ENCODE measurements at places on chromosomes 5 and 9.
A peak's percentile ranks its signal among the peaks of the same experiment; 100 is the strongest.

GRCh38 chr9:36276781-36277181, 18.5 kb upstream of the GNE start:
- no peak for DNase-seq

DNA sequence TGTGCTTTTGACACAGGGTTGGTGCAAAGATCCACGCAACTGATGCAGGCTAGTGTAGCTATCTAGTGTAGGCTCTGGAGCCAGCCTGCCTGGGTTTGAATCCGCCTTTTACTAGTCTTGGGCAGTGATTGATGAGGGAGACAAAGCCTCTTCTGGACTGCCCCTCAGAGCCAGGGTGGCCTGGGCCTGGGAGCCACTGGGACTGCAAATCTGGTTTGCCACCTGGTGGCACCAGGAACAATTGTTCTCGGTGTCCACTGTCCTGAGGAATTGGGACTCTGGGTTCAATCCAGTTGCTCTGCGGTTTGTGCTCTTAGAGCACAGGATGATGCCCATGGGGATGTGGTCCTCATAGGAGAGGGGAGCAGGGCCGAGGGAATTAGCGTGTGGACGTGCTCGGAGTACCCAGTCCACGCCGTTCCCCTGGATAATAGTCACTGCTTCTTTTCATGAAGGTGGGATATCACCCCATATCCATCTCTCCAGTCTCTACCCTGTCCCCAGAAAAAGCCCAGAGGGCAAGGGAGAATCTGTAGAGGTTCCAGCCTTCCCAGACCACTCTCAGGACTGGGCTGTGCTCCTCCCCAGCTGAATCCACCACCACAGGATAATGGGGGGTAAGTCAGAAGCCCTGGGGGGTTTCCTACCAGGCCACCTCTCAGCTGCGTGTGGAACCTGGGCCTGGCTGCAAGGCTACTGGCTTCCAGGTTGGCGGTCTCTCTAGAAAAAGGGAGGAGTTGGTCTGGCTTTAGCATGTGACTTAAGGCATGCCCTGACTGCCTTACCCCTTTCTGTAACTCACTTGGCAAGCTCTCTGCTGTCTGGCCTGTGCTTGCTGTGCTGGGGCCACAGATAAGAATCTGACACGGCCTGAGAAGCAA, 1.9 kb downstream of the B4GALT7 start:
- peak; percentile 59 for DNase-seq

DNA sequence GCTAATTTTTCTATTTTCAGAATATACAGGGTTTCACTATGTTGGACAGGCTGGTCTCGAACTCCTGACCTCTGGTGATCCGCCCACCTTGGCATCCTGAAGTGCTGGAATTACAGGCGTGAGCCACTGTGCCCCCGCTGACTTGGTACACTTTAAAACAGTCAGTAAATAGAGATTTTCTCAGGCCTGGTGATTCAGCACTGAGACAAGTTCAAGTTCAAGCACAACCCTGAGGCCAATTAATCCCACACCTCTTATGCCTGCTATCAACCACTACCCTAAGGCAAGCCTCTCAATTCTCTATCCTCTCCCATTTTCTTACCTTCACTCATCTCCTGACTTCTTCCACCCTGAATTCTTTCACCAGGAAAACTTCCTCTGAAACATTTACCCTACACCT, 18.9 kb downstream of the MUSK start:
- no peak for DNase-seq

- DNase-seq: no peak
These were observed 24.8 kb downstream of the PTPN3 start for GRCh38 chr9:109473329-109473728.

- DNase-seq: no peak
These were observed 114.7 kb upstream of the IL7R start for GRCh38 chr5:35741971-35742370.

DNA sequence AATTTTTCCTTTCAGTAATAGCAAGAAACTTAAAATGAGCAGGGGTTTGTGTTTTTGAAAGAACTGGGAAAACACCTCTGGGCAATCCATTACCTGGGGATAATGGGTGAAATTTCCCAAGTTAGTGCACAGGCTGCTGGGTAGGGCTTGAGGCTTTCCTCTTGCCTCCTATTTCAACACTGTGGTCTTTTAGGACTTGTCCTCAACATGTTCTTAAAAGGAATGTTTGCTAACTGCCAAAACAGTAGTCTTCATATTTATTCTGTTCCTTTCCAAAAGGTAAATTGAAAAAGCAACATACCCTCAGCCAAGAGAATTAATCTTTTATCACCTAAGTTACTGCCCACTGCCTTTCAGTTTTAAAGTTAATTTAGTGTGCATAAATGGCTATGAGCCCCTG, 158.3 kb upstream of the CCDC152 start:
- no peak for DNase-seq

GRCh38 chr5:35138232-35138631, 90.5 kb upstream of the AGXT2 start:
- DNase-seq: no peak

DNA sequence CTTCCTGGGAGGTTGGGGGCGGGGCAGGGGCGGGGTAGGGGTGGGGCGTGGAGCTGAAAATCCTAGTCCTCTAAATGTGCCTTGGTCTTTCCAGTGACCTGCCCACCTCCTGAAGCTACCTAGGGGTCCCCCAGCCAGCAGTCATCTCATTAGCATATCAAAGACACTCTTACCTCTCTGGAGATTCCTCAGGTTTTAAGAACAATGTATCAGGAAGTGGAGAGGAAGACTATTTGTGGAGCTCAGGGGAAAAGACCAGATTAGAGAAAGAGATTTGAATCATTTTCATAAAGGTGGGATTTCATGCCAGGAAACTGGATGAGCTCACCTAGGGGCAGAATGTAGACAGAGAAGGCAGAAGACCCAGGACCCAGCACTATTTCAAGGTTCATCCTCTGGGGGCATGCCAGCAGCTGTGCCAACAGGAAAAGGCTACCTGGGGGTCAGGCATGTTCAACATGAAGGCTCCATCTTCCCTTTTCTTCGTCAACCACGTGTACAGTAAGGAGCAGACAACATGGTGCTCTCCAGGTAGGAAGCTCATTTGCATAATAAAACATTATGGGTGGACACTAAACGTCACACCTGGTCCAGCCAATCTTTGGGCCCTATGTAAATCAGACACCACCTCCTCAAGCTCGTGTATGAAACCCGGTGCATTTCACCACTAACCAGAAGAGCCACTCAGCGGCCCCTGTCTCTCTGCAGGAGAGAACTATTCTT, 6.9 kb downstream of the GMCL2 start:
- DNase-seq: no peak

DNA sequence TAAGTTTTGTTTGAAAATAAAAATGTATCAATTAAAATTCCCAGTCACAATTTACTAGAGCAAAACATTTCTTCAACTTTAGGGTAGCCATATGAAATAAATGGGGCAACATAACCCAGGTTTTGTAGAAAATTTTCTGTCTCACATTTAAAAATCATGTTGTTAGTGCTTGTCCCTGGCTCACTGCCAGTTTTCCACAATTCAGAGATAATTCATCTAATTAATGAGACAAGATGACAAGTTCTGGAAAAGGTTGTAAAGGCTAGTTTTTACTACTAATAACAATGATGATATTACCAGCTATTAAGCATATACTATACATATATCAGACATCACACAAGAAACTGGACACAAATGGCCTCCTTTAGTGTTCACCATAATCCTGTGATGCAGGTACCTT, 45.9 kb downstream of the MEGF9 start:
- no peak for DNase-seq

DNA sequence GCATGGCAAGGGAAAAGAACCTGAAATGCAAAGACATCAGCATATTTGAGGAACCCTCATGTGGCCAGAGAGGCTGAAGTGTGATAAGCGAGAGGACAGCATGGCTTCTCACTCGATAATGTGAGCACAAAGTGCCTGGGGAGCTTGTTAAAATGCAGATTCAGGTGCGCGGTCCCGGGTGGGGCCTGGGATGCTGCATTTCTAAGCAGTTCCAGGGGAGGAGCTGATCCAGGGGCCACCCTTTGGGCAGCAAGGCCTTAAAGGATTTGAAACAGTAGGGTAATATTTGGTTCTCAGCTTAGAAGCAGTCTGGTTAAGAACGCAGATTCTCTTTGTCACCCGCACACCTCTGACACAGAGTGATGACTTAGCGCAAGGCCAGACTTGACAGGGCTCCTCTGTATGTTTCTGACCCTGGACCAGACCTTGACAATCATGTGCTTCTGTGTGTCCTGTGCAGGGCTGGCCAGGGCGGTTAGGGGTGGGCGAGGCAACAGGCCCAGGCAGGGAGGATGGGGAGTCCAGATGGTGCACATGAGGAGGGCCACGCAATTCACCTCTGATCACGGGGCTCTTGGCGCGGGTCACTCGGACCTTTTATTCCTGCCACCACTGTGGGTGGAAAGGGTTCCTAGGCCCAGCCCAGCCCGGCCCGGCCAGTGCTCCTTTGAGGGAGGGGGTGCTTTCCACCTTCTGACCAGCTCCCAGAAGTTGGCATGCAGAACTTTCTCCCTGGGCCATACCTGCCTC, 62.8 kb upstream of the TBC1D2 start:
- no peak for DNase-seq

DNA sequence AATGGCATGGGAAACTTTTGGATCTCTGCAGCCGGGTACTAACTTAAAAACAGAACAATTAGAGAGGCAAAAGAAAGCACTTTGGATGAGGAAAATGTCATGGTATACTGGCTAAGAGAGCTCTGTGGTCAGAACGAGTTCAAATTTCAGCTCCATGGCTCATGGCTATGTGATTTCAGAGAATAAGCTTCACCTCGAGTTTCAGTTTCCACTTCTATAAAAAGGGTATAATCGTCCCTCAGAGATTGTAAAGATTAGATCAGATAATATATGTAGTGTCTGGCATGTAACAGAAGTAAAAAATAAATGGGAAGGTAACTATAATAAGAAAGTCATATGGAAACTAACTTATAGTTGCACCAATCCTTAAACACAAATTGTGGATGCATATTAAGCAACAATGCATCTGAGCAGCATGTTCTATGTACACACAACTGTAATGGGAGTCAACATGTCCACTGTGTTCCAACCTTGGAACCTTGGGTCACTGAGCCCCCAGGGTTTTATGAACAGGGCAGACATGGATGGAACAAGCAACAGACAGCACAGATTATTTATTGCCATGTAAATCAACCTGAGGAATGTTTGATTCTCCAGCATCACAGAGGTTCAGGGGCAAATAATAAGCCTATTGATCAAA, 145.4 kb downstream of the MAPKAP1 start:
- DNase-seq: no peak

DNA sequence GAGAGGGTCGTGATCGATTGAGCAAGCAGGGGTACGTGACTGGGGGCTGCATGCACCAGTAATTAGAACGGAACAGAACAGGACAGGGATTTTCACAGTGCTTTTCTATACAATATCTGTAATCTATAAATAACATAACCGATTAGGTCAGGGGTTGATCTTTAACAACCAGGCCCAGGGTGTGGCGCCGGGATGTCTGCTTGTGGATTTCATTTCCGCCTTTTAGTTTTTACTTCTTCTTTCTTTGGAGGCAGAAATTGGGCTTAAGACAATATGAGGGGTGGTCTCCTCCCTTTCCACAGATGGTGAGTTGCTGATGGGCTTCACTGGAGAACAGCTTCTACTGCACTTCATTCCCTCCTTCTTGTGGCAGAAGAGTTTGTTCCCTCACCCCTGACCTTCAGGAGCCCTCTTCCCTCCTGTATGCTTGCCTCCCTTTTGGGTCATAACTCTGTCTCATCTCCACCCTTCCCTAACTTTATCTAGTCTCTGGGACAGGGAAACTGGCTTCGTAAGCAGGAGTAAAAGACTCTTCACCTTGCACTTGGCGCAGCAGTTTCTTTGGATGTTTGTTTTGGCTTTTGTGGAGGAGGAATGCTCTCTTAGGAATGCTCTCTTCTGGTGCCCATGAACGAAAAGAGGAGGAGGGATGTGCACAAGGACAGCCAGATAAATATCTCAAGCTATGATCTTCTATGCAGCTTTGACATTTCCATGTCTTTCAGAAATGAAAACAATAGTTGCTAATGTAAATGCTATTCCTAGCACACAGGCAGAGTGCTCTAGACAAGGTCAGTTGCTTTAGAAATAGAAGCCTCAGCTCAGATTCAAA, 139.8 kb upstream of the RPS23 start:
- DNase-seq: no peak

- DNase-seq: no peak
These were observed 50.7 kb upstream of the GRHPR start for GRCh38 chr9:37371565-37372464.

GRCh38 chr9:126670270-126670669, 56.5 kb downstream of the LMX1B start:
- no peak for DNase-seq
